ENCODE measurements at places on chromosomes 2 and 18. TPM values are rescaled to one million over a fixed set of nuclear protein-coding genes. Genes with fewer than 3 reads are reported as not detected.

GRCh38 chr2:216447293-216447692, 35.0 kb downstream of the SMARCAL1 start:
- DNase-seq = no peak

- DNase-seq = peak; percentile 86
Measured at GRCh38 chr2:237673130-237674001, 46.0 kb downstream of the LRRFIP1 start.

DNA sequence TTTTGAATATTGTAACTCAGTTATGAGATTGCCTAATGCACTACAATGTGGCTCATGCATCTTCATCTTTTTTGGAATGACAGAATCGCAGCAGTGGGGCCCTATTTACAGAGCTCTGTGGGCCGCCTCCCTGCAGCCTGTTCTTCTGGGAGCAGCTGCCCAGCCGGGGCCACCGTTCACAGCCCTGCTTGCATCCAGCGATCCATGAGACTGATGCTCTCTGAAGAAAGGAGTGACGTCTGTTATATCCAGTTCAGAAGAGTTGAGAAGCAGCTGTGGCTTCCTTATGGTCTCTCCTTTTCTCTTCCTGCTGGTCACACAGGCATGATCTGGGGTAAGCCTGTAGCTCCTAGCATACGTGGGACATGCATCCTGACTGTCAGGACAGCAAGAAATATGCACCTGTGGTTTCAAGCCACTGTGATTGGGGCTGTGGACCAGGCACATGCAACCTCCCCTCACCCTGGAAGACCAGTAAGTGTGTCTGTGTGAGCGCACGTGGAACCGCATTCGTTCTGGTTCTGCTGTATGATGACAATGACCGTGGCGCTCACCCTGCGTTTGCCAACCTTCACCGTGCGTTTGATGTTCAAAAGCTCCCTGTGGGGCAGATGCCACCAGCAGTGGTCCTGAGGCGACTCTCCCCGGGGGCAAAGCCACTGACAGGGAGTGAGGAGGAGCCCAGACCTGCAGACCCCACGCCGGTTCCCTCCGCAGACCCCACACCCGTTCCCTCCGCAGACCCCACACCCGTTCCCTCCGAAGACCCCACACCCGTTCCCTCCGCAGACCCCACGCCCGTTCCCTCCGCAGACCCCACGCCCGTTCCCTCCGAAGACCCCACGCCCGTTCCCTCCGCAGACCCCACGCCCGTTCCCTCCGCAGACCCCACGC, 189.8 kb downstream of the TMEM18 start:
- DNase-seq = no peak

- DNase-seq = no peak
Measured at GRCh38 chr2:108586631-108587030, 52.4 kb downstream of the LIMS1 start.

GRCh38 chr2:58448065-58448507, 207.0 kb upstream of the FANCL start:
- DNase-seq = peak; percentile 48

- DNase-seq = no peak
Measured at GRCh38 chr2:70454936-70455544, 98.6 kb downstream of the TGFA start.

GRCh38 chr2:70173520-70173919, 17.3 kb downstream of the C2orf42 start:
- DNase-seq = no peak

DNA sequence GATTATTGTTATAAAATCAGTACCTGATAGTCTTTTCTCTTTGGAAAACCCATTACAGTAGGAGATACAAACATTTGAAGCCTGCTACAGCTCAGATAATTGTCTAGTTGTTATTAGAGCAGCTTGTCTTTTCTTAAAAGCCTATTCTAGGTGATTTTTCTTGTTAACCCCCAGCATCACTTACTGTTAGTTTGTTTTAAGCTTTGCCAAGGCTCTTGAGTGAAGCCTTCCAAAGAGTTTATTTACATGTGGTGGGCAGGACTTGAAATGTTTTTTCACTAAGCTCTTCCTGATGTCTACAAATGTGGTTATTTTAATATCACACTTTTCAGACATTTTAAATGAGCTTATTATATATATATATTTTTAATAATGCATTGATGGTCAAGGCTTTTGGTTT, 791.3 kb downstream of the PLCL1 start:
- DNase-seq = no peak

GRCh38 chr2:54360055-54360792, 95.9 kb upstream of the SPTBN1 start:
- no peak for DNase-seq

UGT1A7 gene
- total RNA-seq = 0.19 TPM

TDRD15 gene
- total RNA-seq = 0.05 TPM

FHL2 gene
- 14.2 TPM for total RNA-seq

CIDEA gene
- total RNA-seq = 0.05 TPM

CACNB4 gene
- total RNA-seq = 3.5 TPM
